Left colon (tissue), 2 donors: ENCODE measurements at places on chromosomes 3 and 15.

DNA sequence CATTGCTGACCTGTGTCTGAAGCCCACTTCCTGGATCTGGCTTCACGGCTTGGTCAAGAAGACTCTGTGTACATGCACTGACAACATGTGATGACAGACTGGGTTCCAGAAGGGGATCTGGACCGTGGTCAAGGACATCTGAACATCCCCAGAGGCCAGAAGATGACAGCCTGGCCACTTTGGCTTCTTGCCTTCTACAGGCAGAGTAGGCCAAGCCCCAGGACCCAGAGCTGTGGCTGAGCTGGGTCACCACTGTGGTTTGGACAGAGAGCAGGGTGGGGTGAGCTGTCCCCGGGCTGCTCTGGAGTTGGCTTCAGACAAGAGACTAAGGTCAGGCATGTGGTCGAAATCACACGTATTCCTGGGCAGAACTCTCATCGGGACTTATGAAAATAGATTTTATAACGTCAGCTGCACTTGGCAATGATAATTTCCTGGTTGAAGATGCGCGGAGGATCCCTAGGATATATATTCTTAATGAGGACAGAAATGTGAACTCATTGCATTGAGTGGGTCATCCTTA lies 114.1 kb upstream of the FRMD4B start:
- peak; percentile 32 for DNase-seq

- no peak for DNase-seq
These were observed 40.3 kb downstream of the CORO2B start for GRCh38 chr15:68618908-68619698.

DNA sequence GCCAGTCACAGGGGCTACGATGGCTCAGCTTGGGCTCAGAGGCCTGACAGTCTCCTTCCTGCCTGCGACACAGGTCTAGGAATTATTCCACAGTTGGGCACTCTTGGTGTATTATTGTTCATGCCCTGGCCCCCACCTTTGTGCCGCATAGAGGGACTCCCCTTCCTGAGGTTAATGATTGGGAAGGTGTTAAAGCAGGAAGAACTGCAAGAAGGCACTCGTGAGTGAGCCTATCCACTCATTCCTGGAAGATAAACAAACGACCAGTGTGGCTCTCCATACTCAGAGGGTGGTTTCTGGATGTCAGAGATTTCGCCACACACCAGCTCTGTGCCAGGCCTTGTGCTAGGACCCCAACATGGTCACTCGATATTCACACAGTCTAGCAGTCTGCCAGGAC lies 12.3 kb downstream of the LIPC start:
- DNase-seq = no peak

DNA sequence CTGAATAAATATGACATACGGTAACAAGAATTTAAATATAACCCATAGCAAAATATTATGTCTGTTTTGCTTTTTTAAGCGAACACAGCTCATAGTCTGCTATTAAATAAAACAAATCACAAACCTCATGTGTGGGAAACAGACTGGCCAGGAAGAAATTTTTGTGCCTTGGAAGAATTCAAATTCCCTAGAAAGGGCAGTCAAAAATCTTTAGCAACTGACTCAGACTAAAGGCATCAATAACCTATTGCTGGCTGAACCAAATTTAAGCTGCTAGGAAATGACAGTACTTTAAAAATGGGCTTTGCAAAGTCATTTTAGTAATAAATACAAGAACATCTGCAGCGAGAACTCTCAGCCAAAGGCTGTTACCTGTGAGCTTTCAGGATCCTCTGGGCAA lies 151.4 kb downstream of the PLD1 start:
- no peak for DNase-seq

DNA sequence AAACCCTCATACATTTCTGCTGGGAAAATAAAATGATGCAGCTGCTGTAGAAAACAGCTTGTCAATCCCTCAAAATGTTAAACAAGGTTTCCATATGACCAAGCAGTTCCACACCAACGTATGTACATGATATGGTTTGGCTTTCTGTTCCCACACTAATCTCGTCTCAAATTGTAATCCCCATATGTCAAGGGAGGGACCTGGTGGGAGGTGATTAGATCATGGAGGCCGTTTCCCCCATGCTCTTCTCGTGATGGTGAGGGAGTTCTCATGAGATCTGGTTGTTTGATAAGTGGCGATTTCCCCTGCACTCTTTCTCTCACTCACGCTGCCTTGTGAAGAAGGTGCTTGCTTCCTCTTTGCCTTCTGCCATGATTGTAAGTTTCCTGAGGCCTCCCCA lies 100.6 kb upstream of the SLC24A5 start:
- no peak for DNase-seq

DNA sequence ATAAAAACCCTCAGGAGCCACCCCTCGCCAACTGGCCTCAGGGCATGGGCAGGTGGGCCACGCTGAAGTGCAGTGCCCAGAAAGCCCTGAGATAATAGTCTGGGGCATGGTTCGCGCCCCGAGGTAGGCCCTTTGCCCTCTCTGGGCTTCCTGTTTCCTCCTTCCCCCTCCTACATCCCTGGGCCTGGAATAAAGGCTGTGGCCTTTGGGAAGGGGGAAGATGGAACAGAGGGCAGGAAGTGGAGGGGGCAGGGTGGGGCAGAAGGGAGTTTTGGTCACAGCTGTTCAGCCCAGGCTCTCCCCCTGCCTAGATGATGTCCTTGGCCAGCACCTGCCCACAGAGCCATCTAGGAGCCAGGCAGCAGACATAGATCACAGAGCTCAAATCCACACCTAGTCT lies 11.3 kb downstream of the CSRNP1 start:
- DNase-seq = peak; percentile 66

GRCh38 chr3:40753951-40754350 lies 229.2 kb downstream of the ZNF621 start:
- DNase-seq = no peak

DNA sequence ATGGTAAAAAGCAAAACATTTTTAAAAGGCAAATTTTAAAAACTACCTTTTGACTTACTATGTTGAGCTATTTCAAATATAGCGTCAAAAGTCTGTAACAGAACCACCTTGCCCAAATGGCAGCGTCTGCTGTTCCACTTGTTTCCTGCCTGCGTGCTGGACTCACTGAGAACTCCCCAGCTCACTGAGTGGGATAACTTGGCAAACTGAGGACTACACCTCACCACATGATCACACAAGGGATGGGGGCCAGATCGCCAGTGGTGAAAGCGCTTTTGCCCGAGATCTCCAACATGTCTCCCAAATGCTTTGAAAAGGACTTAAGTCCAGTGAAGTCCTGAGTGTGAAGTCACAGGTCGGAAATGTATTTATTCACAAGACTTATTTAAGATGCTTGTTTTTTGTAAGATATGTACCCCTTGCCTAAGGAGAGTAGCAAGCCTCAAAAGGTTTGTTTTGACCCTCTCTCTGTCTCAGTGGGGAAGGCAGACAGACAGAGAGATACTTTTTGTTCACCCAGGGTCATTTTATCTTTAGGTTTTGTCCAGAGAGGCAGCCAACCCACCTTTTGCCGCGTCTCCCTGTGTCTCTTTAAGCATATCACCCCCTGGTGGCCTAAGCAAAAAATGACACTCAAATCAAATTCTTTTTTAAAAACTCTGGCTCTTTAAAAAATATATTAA lies 192.6 kb downstream of the PDZRN3 start:
- no peak for DNase-seq

DNA sequence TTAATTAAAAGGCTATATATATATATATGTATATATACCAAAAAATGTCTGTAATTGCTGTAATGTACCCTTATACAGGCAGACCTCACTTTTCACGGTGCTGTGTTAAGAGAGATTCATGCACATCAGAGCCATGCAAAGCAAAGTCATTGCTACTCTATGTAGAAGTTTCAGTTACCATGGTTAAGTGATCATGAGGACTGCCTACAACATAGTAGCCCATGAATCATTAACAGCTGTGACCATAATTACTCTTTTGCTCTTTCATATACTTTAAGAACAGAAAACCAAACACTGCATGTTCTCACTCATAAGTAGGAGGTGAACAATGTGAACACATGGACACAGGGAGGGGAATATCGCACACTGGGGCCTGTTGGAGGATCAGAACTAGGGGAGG lies 225.3 kb upstream of the EPHA3 start:
- DNase-seq = no peak

DNA sequence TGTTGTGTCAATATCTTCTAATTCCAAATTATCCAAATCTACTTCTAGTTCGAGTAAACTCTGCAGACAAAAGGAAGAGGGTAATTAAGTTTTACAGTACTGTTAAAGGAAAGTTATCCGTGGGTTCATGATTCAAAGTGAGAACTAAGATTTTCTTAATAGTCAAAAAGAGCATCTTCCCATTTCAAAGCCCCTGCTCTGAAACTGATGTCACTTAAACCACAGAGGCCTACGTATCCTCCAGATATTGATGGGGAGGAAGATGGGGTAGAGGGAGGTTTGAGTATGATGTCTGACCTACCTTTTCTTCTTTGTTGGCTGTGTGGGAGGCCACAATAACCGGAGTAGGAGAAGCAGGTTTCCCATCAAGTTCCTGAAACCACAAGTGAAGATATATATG lies 14.1 kb downstream of the MRPS22 start:
- DNase-seq = no peak

DNA sequence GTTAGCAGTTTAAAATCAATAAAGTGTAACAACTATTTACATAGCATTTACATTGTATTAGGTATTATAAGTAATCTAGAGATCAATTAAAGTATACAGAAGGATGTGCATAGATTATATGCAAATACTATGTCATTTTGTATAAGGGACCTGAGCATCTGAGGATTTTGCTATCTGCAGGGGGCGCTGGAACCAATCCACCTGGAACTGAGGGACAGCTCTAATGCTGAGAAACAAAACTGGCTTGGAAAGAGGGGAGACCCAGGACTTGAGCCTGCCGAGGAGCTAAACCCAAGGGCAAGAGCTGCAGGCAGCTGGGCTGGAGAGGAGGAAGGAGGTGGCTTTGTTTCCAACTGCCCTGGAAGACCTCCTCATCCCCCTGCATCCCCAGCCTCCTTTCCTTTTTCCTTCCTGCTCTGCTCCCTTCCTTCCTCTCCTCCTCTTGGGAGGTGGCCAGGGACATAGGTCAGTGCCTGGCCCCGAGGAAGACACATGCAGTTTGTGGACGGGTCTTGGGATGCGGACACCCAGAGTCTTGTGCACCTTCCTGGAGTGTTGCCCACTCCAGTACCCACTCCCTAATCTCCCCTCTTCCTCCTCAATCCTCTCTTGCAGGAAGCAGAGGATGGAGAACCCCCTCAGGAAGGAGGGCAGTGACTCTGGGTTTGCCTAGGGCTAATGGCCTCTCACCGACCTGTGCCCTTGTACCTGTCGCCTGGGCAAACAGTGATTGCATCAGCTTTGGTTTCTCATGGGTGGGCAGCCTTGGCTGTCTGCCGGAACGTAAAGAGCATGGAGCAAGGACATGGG lies 825 bp upstream of the RTP3 start:
- no peak for DNase-seq

GRCh38 chr3:134308350-134308891 lies 57.8 kb upstream of the RYK start:
- DNase-seq = peak; percentile 87

DNA sequence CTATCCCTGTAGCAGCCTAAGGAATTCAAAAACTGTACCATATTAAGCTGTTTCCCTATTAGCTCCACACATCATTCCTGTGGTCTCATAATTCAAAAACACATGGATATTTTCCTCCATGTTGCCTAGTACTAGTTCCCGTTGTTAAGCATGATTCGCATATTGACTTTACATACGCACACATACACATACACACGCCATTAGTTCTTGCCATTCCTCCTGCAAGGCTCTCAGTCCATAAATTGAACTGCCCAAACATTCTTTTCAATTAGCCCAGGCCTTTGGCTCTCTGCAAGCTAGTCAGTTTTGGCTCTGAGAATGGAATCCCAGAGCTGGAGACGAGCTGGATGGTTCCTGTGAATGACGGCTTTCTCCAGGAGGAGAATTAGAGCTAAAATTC lies 57.2 kb upstream of the RAD18 start:
- no peak for DNase-seq

- DNase-seq = no peak
These were observed 101.1 kb upstream of the THRB start for GRCh38 chr3:24595796-24596195.

DNA sequence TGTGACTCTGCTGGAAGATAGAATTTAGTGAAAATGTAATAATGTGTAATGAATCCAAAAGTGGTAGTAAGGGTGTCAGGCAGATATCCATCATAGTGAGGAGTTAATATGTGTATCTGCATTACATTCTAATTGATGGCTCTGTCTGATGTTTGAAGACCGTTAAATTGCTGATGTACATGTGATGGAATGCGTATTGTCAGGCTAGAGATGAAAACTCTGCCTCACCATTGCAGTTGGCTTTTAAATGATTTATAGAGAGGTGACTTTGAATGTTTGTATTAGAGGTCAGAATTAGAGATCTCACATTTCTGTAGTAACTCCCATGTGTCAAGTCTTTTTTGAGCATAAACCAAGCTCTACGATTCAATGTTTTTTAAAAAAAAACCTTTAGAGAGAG lies 234.6 kb downstream of the NAALADL2 start:
- no peak for DNase-seq

DNA sequence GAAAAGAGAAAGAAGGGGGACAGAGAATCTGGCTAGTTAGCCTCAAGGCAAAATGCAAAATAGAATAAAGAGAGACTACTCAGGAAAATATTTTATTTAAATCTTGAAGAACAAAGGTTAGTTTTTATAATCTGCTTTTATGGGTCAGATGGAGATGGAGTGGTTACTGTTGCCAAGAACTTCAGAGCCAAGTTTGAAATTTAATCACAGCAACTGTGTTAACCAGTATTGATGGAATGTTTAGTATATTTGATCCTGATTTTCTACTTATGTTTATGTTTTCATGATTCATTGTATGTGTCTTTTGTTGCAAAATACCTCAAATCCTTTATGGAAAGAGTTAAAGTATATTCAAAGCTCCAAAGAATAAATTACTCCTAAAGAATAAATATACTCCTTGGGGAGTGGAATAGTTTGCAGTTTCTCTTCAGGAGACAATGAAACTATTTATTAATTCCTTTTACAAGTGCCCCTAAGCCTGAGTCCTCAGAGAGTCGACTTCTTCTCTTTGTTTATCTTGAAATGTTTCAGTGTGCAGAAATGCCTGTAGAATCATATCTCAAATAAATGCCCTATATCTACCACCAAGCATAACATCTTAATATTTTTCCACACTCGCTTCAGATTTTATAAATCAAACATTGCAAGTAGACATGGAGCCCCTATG lies 60.9 kb upstream of the THSD4 start:
- DNase-seq = no peak

DNA sequence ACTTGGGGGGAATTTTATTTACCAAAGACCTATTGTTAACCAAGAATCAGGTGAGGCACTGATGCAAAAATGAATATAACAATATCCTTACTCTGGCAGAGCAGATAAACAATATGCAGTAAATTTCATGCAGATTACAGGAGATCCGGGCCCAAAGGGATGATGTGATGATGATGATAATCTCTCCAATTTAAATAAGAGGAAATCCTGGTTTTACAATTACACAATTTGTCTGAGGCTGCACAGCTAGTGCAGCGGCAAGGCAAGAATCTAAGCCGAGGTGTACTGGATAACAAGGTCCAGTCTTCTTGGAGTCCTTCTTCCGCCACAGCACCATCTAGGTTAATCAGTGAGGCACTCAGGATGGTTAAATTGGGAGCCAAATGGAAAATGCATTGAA lies 2.4 kb upstream of the MESD start:
- DNase-seq = no peak

- DNase-seq = no peak
These were observed 51.5 kb downstream of the BFSP2 start for GRCh38 chr3:133451309-133451708.
